ENCODE measurements at places on chromosomes 3 and 15.

GRCh38 chr3:37885814-37886213 is 24.1 kb downstream of the CTDSPL start:
- DNase-seq = no peak

DNA sequence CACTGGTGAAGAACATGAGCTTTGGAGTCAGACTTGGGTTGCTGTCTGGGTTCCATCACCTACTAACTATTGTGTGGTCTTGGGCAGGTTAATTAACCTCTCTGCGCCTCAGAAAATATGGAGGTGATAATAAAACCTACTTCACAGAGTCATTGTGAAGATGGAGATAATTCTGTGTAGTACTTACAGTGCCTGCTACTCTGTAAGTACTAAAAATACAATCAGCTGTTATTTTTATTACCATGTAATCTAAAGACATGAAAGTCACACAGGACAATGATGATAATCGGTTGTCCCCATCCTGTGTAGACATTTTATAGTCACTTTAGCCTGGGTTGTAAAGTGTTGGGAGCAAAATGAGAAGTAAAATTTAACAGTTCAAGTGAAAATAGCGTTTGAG is 334.1 kb downstream of the THSD4 start:
- DNase-seq = no peak

DNA sequence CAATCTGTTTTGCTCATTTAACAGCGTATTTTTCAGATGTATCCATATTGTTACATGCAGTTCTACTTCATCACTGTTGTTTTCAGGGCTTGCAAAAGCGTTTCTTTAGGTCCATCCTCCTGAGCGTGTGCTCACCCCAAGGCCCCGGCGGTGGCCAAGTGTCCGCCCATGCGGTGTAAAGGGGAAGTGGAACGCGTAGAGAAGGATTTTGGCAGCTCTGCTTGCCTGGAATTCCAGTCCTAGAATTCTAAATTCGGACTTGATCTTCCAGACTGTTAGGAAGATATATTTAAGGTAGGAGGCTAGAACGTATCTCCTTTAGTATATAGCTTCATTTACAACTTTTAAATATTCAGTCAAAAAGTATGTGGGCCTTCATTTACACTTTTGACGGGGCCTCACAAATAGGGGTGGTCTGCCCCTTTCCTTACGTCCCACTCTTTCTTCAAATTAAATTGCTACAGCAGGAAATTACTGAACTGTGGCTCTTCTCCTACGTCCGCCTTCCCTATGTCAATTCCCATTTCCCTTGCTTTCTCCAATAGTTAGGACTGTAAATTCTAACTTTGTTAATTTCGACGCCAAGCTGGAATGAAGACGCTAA is 609 bp upstream of the TBC1D23 start:
- no peak for DNase-seq

DNA sequence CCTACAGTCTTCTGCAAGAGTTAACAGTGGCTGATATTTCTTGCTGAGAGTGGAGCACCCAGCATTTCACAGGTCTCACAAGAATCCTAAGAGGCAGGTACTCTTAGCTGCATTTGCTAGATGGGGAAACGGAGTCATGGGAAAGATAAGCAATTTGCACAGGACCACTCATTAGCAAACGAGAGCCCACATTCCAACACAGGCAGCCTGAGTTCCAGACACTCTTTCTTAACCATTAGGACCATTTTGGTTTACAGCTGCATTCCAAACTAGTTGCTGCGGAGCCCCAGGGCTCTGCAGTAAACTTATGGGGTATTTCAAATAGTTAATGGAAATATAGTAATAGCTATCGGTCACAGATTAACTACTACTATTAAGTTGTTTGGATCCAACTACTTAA is 42.5 kb downstream of the LYZL4 start:
- DNase-seq = no peak

- DNase-seq = no peak
Observed at GRCh38 chr3:71268462-71268999, 315.0 kb downstream of the FOXP1 start.
